Right atrium auricular region (tissue), 2 donors: ENCODE measurements at places on chromosomes 16 and 17. TPM values are rescaled to one million over a fixed set of nuclear protein-coding genes. Genes with fewer than 3 reads are reported as not detected.

- H3K27ac ChIP-seq: peak overlapping the region; percentile 85
- H3K4me1 ChIP-seq: peaks cover 58% of the 10 kb centered on the region
- H3K36me3 ChIP-seq: no peaks in the 10 kb centered on the region
- no peak overlapping the region for H3K4me3 ChIP-seq
- no peaks in the 10 kb centered on the region for H3K27me3 ChIP-seq
Observed at GRCh38 chr16:85125570-85126393, 13.5 kb upstream of the CIBAR2 start.

GRCh38 chr16:56985962-56986360 lies 3.4 kb upstream of the NLRC5 start:
- no peak overlapping the region for H3K4me3 ChIP-seq
- H3K27ac ChIP-seq: peak overlapping the region; percentile 59
- no peaks in the 10 kb centered on the region for H3K36me3 ChIP-seq
- no peaks in the 10 kb centered on the region for H3K27me3 ChIP-seq

DNA sequence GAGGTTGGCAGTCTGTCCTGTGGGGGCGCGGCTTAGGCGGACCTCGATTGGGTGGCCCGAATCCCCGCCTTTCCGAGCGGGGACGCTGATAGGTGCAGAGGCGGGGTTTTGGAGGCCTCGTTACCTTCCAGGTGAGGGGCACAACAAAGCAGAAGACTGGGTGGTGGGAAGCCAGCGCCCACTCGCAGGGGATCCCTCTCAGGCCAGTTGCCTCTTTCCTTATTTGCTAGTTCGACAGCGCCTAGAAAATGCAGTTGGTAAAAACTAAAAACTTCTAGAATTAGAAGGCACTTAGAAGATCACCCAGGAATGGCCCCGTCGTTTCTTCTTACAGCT lies 730 bp downstream of the KAT7 start:
- H3K27me3 ChIP-seq: no peaks in the 10 kb centered on the region
- peak overlapping the region; percentile 35 for H3K27ac ChIP-seq
- peak overlapping the region; percentile 32 for H3K4me3 ChIP-seq
- H3K36me3 ChIP-seq: peaks cover 22% of the 10 kb centered on the region
- no peak for DNase-seq

KRTAP1-5 gene
- total RNA-seq: not detected

TMEM92 gene
- not detected for total RNA-seq

HS3ST3A1 gene
- not detected for total RNA-seq

KRTAP4-16 gene
- total RNA-seq: not detected
